ENCODE measurements at places on chromosomes 16 and 17. TPM values are rescaled to one million over a fixed set of nuclear protein-coding genes. Genes with fewer than 3 reads are reported as not detected.
A peak's percentile ranks its signal among the peaks of the same experiment; 100 is the strongest.

HSDL1 gene
- 16.3 TPM for total RNA-seq

ALDH3A1 gene
- not detected for total RNA-seq

C17orf107 gene
- total RNA-seq: 0.98 TPM

RAP1GAP2 gene
- total RNA-seq: 36.7 TPM

DNA sequence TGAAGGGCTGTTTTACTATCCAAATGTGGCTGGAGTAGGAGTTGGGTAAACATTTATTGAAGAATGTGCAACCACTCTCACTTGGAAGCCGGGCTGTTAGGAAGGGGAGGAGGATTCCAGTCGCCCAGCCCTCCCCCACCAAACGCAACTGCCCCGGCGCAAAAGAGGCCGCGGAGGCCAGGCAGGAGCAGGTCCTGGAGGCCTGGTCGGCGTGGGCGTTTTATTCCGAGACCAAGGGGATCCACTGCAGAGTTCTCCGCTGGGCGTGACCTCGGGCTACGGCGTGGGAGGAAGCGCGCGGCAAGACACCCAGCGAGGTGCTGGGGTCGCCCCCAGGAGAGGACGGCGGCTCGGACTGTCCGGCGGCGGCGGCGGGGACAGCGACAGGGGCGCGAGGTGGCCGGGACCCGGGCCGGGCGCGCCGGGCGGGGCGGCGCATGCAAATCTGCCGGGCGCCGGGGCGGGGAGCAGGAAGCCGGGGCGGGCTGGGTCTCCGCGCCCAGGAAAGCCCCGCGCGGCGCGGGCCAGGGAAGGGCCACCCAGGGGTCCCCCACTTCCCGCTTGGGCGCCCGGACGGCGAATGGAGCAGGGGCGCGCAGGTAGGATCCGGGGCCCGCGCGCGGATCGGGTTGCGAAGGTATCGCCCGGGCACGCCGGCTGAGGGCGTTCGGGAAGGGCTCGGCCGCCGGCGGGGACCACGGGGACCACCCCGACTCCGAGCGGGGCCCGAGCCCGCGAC lies at the start of gene IL4R:
Gene IL4R (plus strand): TSS at position 553 of the 739 bp plus-strand sequence. CDS start 26,230 bp downstream, outside the sequence.
- peak; percentile 69 for DNase-seq

- DNase-seq: no peak
These were observed 1.4 kb upstream of the ITGB3 start for GRCh38 chr17:47252209-47252608.

DNA sequence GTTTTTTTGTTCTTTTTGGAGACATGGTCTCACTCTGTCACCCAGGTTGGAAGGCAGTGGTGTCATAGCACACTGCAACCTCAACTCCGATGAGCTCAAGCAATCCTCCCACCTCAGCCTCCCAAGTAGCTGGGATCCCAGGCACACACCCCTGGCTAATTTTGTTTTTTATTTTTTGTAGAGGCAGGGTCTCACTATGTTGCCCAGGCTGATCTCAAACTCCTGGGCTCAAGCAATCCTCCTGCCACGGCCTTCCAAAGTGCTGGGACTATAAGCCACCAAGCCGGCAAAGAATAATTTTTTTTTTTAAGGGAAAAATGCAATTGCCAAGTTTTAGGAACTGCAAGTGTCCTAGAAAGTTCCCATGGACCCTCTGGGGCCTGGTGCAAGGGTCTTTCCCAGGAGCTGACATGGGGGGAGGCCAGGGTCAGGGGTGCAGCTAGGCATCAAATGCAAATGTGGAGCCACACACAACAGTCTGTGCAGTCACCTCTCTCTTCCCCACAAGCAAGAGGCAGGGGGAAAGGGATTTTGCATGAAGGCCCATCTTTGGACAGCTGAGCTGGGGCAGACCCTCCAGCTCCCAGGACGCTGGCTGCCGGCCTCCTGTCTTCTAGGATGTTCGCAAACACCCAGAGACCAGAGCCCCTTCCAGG lies 20.1 kb upstream of the BCAR1 start:
- DNase-seq: no peak

DNA sequence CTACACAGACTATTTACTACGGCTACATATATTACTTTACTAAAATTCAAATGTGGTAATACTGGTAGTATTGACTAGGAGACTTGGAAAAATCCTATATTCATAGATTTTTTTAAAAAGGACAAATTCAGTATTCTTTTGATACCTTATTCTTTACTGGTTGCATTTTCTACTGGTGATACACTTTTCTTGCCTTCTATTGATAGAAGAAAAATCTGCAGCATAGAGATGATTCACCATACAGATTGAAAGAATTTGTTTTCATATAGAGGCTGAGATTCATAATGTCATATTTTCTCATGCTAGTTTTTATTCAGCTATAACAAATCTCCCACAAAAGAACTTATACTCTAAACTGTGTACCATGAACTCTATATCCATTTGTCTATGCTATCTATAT lies 195.4 kb upstream of the C17orf78 start:
- DNase-seq: no peak

GRCh38 chr16:48546774-48547173 lies 63.2 kb downstream of the N4BP1 start:
- no peak for DNase-seq

- no peak for DNase-seq
These were observed 31.0 kb downstream of the NGFR start for GRCh38 chr17:49525831-49526741.

DNA sequence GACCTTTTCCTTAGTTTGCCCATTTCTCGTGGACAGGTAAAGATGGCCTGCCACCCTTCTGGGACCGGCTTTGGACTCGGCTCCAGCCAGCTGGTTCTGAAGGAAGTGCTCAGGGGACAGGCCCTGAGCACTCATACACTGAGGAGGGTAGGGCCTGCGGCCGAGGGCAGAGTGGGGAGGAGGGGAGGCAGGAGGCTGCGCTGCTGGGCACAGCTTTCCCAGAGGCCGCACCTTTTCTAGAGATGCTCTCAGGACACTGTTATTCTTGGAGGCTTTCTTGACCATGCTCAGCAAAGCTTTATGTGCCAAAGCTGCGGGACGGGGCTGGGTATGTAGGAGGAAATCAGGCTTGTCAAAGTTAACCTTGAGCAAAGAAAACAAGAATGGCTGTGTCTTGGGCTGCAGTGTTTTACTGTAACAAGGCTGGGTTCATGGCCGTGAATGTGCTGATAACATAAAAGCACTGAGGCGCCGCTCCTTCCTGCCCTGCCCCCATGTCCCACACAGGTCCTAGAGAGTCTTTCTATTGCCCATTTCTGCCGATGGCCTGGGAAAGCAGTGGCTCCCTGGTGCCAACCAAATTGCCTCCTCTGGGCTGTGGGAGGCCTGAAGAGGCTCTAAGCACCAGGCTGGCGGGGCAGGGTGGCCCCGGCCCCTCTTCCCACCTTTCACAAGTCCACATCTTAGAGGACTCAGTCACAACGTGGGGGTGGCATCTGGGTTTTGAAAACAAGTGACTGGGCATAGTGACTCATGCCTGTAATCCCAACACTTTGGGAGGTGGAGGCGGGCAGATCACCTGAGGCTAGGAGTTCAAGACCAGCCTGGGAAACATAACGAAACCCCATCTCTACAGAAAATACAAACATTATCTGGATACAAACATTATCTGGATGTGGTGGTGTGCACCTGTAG lies 22.3 kb upstream of the TIMP2 start:
- DNase-seq: no peak

DNA sequence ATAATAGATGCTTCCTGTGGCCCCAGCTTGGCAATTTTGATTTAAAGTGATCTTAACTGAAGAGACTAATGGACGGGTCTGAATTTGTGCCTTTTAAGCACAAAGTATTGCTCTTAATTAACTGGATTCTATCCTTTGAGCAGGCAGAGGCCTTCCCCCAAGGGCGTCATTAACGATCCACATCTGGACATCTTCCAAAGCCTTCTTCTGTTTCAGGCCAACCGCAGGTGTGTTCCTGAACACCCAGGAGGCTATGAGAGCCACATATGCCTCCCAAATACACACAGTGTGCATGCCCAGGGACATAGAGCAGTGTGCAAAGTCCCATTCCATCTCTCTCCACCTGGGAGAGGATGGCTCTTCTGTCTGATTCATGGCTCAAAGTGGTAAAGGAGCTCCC lies 42.3 kb downstream of the MAPT start:
- no peak for DNase-seq

GRCh38 chr16:3729161-3730112 lies 12.1 kb upstream of the TRAP1 start:
- DNase-seq: no peak
